ENCODE measurements at places on chromosomes 12 and 14. TPM values are rescaled to one million over a fixed set of nuclear protein-coding genes. Genes with fewer than 3 reads are reported as not detected.

The PCBP2 gene
- polyA plus RNA-seq, result 403 TPM

GRCh38 chr12:26238341-26239121 lies 43.2 kb downstream of the SSPN start:
- no peak for DNase-seq

GRCh38 chr14:70982200-70982599 lies 74.9 kb downstream of the PCNX1 start:
- no peak for DNase-seq

- DNase-seq, result no peak
These were observed 708.8 kb downstream of the RERGL start for GRCh38 chr12:17381211-17381610.

DNA sequence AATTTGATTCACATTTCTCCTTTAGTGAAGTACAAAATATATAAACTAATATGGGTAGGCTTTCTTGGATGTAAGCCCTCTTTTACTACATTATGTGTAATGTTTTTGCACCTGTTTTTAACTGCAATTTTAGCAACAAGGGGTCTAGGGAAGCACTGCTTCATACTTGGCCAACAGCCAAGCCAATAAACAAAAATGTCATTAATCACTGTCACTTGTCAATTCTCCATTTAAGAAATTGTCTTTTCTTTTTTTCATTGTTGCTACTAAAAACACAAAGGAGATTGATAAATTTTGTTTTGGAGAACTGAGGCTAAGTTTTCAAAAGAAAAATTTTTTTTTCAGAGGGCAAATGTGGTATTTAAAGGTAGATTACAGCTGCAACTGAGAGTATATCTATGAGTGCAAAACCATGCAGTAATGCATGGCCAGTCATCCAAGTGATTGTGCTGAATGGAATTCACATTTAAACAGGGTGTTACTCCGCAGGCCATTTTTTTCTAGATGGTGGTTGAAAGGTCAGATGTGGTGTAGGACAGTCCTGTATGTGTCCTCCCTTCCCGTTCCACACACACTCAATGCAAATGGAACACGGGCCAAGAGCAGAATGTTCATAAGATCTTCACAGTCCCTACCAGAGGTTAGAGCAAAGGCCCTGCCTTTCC lies 503.0 kb upstream of the LMO3 start:
- DNase-seq, result no peak
